ENCODE measurements at places on chromosomes 2 and 18.
A peak's percentile ranks its signal among the peaks of the same experiment; 100 is the strongest.

GRCh38 chr2:20528713-20529112 is 81.8 kb downstream of the RHOB start:
- H3K36me3 ChIP-seq, result no peaks in the 10 kb centered on the region
- H3K27me3 ChIP-seq, result peaks cover under 1% of the 10 kb centered on the region
- H3K27ac ChIP-seq, result no peak overlapping the region
- peaks cover 2% of the 10 kb centered on the region for H3K4me1 ChIP-seq
- no peak overlapping the region for H3K4me3 ChIP-seq
- no peak for DNase-seq

- no peak overlapping the region for H3K4me3 ChIP-seq
- no peak for DNase-seq
- H3K36me3 ChIP-seq, result no peaks in the 10 kb centered on the region
- no peaks in the 10 kb centered on the region for H3K4me1 ChIP-seq
- H3K27me3 ChIP-seq, result no peaks in the 10 kb centered on the region
Measured at GRCh38 chr2:150630587-150631235, 143.2 kb upstream of the RND3 start.

DNA sequence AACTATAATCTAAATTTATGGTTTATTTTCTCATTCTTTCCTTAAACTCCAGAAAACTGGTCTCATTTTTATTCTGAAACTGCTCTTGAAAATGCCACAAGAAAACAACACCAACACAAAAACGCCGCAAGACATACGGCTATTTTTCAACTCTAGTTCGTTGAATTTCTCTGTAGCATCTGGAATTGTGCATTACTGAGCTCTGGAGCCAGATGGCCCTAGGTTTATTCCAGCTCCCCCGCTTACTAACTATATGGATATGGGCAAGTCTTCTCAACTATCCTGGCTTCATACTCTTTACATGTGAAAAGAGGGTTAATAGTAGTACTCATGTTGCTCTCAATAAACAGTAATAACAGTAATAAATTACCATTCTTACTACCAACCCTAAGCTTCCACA is 19.9 kb downstream of the FAM98A start:
- DNase-seq, result no peak
- H3K4me1 ChIP-seq, result peaks cover 19% of the 10 kb centered on the region
- H3K27me3 ChIP-seq, result no peaks in the 10 kb centered on the region
- H3K36me3 ChIP-seq, result peaks cover 36% of the 10 kb centered on the region
- no peak overlapping the region for H3K4me3 ChIP-seq
- H3K27ac ChIP-seq, result no peak overlapping the region

- H3K36me3 ChIP-seq, result no peaks in the 10 kb centered on the region
- no peak for DNase-seq
- H3K27ac ChIP-seq, result no peak overlapping the region
- no peaks in the 10 kb centered on the region for H3K27me3 ChIP-seq
- no peak overlapping the region for H3K4me3 ChIP-seq
Measured at GRCh38 chr2:40558761-40559160, 106.9 kb upstream of the SLC8A1 start.

DNA sequence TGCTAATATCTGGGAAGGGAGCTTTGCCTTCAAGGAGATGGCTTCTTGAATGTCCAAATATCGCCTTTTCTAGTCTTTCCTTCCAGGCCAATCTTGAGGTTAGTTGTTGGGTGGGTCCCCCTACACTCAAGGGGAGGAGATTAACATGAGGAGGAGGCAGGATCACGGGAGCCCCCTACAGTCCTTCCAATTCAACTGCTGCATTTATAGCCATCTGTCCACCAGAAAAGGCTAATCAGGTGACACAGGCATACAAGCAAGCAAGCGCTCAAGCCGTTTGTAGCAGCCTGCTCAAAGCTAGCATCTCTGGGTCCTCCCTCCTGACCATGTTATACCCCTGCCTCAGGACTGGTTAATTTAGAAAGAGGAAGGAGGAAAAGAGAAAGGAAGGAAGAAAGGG is 87.6 kb downstream of the MRPS9 start:
- H3K27ac ChIP-seq, result no peak overlapping the region
- no peak overlapping the region for H3K4me3 ChIP-seq
- H3K36me3 ChIP-seq, result no peaks in the 10 kb centered on the region
- peaks cover 12% of the 10 kb centered on the region for H3K4me1 ChIP-seq

DNA sequence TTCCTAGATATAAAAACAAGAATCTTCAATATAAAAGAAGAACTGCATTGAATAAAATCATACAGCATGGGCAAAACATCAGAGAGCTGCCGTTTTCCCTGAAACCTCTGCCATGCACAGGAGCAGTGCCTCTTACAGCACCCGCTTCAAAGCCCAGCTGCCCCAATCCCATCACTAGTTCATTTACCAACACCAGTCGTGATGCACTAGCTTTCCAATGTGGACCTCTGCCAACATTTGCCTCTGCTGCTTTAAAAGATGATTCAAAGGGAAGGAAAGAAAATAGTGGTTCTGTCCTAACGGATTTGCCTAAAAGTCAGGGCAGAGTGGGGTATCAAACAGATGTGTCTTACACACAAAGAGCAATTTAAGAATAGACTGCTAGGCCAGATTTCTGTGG is 43.4 kb upstream of the AP1S3 start:
- no peak for DNase-seq
- H3K27me3 ChIP-seq, result no peaks in the 10 kb centered on the region
- H3K4me3 ChIP-seq, result no peak overlapping the region
- no peak overlapping the region for H3K27ac ChIP-seq
- peaks cover 85% of the 10 kb centered on the region for H3K36me3 ChIP-seq

- H3K4me3 ChIP-seq, result no peak overlapping the region
- H3K27ac ChIP-seq, result no peak overlapping the region
- no peaks in the 10 kb centered on the region for H3K27me3 ChIP-seq
- DNase-seq, result no peak
- peaks cover 5% of the 10 kb centered on the region for H3K36me3 ChIP-seq
Measured at GRCh38 chr2:28169492-28169891, 223.2 kb upstream of the FOSL2 start.

DNA sequence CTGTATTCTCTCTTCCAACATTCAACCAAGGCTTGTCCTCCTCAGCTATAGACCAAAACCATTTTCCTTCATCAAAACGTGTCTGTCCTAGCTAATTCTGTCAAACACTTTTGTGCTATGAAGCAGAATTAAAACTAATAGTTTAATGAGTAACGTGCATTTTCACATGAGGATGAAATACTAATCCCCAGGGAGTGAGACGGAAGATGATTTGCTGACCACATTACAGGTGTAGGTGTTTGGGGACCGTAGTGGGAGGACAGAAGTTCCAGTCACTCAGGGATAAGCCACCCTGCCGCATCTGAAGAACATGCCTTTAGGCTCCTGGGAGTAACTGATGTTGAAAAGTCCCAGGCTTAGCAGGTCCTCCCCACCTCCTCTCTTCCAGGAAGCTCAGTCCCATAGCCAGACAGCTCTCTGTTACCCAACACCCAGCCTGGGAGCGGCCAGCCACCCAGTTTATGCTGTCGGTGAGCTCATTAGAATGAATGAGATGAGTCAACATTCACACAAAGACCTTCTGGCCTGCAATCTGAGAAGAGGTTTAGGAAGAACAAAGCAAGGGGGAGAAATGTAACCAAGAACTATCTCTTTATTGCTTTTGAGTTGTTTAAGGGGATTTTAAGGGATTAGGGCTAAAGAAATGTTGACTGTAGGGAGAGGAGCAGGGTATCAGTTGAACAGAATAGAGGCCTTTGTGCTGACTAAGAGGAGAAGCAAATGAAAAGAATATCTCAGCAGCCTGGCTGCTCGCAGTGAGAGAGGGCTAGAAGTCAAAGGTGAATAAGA is 122.5 kb downstream of the FOXI3 start:
- H3K4me1 ChIP-seq, result no peaks in the 10 kb centered on the region
- no peak overlapping the region for H3K27ac ChIP-seq
- no peaks in the 10 kb centered on the region for H3K36me3 ChIP-seq
- no peak overlapping the region for H3K4me3 ChIP-seq

DNA sequence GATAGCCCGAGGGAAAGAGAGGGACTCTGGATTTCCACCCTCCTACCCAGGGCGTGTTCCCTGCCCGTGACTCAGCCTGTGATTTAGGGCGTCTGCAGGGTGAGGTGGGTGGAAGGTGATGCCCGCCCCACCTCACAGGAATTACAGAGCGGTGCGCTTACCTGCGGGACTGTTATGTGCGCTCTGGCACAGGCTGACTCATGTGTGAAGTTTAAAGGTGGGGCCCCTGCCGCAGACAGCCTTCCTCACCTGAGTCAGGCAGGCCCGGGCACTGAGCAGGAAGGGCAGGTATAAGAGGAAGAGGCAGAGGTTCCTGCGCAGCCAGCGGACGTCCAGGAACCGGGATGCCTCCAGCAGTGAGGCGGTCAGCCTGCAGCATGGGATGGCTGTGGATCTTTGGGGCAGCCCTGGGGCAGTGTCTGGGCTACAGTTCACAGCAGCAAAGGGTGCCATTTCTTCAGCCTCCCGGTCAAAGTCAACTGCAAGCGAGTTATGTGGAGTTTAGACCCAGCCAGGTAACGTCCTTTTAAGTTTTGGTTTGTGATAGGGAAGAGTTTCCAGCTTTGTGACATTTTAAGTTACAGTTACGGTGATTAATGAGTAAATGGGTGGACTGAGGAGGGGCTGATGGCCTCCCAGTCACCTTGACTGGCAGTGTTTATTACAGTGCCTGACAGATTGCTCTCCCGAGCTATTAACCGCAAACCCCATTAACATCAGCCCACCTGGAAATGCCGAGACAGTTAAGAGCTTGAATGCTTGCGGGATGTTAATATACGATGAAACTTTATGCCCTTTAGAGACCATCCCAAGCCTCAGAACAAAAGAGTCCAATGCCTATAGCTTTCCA is 141.6 kb upstream of the TTC39C start:
- no peak overlapping the region for H3K27ac ChIP-seq
- DNase-seq, result peak; percentile 45
- peaks cover 29% of the 10 kb centered on the region for H3K4me1 ChIP-seq
- H3K4me3 ChIP-seq, result no peak overlapping the region

DNA sequence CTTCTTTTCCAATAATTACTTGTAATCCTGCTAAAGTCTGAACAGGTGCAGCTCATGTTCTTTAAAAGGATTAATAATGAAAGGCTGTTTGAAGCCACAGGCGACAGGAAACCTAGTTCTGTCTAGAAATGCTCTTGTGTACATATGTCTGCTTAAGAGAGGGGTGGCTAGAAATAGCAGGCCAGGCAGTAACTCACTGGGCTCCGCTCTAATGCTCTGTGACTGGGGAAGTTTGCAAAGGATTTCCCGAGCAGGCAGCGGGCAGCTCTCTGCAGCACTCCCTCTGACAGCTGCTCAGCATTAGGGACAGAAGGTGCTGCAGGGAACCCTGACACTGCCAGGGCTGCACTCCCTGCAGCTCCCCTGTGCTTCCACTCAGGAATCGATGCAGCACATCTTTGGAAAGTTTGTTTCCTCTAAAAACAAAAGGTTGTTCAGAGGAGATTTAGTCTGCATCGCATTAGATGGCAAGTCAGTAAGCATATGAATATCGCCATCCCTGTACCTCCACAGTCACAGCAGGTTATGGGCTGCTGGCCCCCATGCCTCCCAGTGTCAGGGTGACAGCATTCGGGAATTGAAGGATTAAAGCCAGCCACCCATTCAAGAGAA is 33.1 kb upstream of the TTC39C start:
- no peaks in the 10 kb centered on the region for H3K36me3 ChIP-seq
- H3K27ac ChIP-seq, result no peak overlapping the region
- DNase-seq, result no peak
- peaks cover 39% of the 10 kb centered on the region for H3K4me1 ChIP-seq

- H3K36me3 ChIP-seq, result peaks cover 81% of the 10 kb centered on the region
- no peak overlapping the region for H3K4me3 ChIP-seq
- no peaks in the 10 kb centered on the region for H3K27me3 ChIP-seq
- H3K4me1 ChIP-seq, result peaks cover 11% of the 10 kb centered on the region
- DNase-seq, result no peak
Measured at GRCh38 chr2:9440058-9440727, 16.7 kb downstream of the CPSF3 start.

DNA sequence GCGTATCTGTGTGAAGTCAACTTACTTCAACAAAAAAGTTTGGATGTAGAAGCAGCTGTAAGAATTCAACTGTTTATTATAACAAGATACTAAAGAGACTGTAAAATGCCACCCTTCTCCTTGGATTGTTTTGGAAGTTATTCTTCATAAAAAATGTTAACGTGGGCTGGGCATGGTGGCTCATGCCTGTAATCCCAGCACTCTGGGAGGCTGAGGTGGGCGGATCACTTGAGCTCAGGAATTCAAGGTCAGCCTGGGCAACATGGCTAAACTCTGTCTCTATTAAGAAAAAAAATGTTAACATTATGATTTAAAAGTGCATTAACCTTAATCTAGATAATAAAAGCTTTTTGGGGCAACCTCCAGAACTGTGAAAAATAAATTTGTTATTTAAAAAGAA is 7.7 kb downstream of the CIAO1 start:
- no peak for DNase-seq
- H3K4me3 ChIP-seq, result no peak overlapping the region
- peaks cover 9% of the 10 kb centered on the region for H3K4me1 ChIP-seq

DNA sequence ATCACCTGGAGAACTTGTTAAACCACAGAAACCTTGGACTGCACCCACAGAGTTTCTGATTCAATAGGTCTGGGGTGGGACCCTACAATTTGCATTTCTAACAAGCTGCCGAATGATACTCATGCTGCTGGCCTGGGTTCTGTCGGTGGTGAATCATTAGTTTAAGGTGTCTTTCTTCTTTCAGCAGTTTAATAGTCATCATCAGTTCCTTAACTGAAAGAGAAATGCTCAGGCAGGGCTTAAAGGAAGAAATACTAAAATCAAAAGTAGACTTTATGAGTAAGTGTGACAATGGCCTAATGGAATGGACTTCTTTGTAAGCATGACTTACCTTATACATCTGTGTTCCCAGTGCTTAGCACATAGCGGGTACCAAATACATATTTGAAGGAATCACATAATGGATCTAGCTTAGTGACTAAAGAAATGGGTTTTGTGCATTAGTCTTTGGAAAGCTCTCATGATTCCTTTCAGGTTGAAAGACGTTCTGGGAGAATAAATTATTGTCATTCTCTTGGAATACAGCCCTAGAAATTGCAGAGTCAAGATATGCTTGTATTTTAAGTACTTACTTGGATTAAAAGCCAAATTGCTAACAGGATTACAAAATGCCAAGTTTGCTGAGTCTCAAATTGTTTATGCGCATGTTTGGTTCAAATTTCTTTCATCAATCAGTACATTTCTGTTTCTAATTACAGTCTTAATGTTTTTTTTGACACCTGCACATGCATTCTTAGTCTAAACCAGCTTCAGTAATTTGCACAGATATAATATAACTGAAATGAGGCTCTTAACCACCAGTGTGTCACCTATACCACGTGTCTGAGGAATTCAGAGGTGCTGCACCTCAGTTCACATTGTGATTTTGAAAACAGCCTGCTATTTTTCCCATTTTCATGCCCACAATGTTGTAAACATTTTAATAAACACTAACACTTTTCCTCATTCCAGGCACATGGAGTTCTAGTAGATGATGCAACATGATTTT is 220.3 kb upstream of the NRP2 start:
- H3K4me1 ChIP-seq, result peaks cover 19% of the 10 kb centered on the region
- H3K27me3 ChIP-seq, result peaks cover 10% of the 10 kb centered on the region
- H3K4me3 ChIP-seq, result no peak overlapping the region
- no peak overlapping the region for H3K27ac ChIP-seq
- no peak for DNase-seq

Measured in activated T-cell treated with anti-CD3 and anti-CD28 coated beads, Interleukin-2, amount 50 U/mL, for 24 hours (primary cell).